ENCODE measurements at places on chromosomes 6 and 20. TPM values are rescaled to one million over a fixed set of nuclear protein-coding genes. Genes with fewer than 3 reads are reported as not detected.

PRND gene
- not detected for total RNA-seq

BEND6 gene
- 12.4 TPM for total RNA-seq

C6orf58 gene
- total RNA-seq = not detected

MYL9 gene
- 54.0 TPM for total RNA-seq

RRAGD gene
- 3.8 TPM for total RNA-seq

BMP5 gene
- 0.03 TPM for total RNA-seq

GINS1 gene
- 4.5 TPM for total RNA-seq

KCNQ5 gene
- total RNA-seq = 7.8 TPM

KHDRBS2 gene
- total RNA-seq = not detected

PDSS2 gene
- total RNA-seq = 18.3 TPM

SYCP2L gene
- not detected for total RNA-seq

ANKS1A gene
- 12.4 TPM for total RNA-seq

ANKRD6 gene
- 14.9 TPM for total RNA-seq

CAPN11 gene
- total RNA-seq = not detected

KCNK5 gene
- 0.03 TPM for total RNA-seq

Measured in smooth muscle cell of the pulmonary artery (primary cell).